Nucleus accumbens (tissue), 56 donors: ENCODE measurements at places on chromosomes 12 and 14.
A peak's percentile ranks its signal among the peaks of the same experiment; 100 is the strongest.

- no peak for DNase-seq
These were observed 395.8 kb upstream of the TBX3 start for GRCh38 chr12:115079760-115080159.

DNA sequence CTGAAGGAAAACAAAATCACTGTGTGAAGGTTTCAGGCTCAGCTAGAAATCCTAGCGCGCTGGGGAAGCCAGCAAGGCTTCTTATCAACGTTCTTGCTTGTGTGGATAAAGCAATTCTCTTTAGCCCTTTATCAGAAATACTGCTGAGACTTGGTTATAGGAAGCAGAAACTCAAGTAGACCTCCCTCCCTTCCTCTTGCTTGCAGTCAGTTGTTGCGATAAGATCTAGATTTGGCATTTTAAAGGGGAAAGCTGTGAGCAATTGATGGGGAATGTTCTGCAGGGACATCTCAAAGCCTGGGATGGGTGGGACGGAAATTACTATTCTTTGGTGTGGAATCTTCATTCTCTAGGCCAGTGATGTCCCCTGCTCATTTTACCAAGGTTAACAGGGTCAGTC lies 76.4 kb upstream of the ANO4 start:
- DNase-seq: no peak

DNA sequence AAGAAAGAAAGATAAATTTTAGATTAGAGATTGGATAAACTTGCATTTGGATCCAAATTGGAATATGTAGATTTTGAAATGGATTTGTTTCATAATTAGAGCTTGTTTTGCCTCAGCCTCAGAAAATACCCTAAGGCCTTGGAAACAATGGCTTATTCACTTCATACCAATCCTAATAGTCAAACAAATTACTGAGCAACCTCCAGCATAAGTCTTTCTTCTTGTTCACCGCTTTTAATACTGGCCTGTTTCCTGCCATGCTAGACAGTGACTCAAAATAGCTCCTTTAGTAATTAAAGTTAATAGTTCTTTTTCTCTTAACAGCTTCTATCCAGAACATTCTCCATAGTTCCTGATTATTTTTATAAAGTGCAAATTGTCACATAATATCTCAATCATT lies 110.9 kb upstream of the DNM1L start:
- DNase-seq: no peak

DNA sequence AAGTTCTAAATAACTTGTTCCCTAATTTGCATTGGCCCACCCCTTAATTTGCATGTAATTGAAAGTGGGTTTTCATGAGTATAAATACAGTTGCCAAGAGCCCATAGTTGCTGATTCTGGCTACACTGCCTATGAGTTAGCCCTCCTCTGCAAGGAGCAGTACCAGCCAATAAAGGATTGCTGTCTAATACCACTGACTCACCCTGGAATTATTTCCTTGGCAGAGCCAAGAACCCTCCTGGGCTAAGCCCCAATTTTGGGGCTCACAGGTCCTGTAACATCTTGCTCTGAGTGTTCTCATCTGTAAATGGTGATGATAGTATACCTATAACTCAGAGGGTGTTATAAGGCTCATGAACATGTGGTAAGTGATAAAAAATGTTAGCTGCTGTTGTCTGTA lies 6.8 kb downstream of the TTC8 start:
- no peak for DNase-seq

DNA sequence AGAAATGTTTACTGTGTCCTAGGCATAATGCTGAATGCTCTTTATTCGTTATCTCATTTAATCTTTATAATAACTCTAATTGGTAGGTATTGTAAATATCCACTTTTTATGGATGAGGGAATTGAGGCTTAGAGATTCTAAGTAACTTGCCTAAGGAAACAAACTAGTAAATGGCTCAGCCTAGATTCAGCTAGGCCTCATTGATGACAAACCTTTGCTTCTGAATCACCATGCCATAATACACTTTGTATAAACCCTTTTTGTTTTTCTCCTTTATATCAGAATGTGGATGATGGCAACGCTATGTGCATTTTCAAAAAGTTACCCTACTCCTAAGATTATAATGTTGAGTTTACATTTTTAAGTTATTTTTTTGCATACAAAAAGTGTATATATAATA lies 34.0 kb downstream of the MNAT1 start:
- DNase-seq: no peak

DNA sequence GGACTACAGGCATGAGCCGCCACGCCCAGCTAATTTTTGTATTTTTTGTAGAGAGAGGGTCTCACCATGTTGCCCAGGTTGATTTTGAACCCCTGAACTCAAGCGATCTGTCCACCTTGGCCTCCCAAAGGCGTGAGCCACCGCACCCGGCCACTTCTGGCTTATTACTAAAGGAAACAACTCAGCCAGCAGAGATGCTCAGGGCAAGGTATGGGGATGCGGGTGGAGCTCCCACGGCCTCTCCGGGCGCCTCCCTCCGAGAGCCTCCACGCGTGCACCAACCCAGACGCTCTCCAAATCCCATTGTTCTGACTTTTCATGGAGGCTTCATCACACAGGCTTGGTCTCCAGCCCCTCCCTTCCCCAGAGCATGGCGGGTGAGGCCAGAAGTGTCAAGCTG lies 6.1 kb upstream of the GPR132 start:
- DNase-seq: no peak

DNA sequence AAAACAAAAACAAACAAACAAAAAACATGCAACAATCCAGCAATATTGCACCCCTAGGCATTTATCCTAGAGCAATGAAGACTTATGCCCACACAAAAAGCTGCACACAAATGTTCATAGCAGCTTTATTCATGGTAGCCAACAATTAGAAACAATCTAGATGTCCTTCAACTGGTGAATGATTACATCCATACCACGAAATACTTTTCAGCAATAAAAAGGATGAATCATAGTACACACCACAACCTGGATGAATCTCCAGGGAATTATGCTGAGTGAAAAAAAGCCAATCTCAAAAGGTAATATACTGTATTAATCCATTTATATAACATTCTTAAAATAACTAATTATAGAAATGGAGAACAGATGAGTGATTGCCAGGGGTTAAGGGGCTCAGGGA lies 14.5 kb upstream of the GPR162 start:
- DNase-seq: no peak

DNA sequence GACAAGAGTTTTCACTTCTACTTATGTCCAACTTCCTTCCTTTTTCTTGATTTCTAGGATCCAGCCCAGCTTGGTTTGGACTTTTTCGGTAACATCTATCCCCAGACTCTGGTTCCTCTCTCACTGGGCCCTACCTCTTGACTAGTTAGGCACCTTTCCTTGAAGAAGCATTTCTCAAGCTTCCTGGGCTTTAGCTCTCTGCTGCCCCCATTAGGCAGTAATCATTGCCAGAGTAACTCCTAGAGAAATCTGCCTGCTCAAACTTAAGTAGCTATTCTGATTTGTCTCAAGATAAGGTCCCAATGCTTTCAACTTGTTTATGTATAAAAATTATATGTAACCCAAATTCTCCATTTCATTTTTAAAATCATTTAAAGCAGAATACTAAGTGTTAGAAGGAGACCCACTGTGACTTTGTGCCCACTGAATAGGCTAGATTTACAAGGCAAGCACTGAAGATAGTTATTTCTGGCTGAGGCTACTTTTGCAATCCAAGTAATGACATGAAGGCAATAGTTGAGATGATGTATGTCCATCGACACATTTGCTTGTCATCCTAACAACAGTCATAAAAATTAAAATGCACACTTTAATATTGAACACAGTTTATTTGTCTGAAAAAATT lies 275.0 kb upstream of the G2E3 start:
- DNase-seq: peak; percentile 7

GRCh38 chr12:124294780-124295341 lies at the start of gene RFLNA:
TSS of gene RFLNA (plus strand) at chr12:124295093. CDS start at chr12:124295430, 337 bp downstream.
- DNase-seq: no peak

DNA sequence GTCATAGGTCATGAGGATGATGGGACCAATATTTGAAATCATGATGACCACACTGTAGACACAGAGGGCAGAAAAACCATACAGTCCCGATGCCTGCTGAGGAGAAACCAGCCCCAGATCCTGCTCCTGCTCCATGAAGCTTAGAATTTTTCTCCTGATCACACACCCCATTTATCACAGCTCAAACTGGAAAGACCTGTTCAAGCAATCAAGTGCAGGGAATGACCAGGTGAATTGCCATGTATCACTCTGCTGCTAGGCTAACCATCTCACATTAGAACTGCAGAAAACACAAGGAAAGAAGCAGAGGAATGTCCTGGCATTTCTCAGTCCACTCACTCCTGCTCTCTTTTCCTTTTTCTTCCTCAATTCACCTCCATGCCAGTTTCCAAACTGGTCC lies 18.1 kb downstream of the MANSC1 start:
- no peak for DNase-seq

GRCh38 chr14:90570461-90570860 lies 173.6 kb downstream of the CALM1 start:
- no peak for DNase-seq

DNA sequence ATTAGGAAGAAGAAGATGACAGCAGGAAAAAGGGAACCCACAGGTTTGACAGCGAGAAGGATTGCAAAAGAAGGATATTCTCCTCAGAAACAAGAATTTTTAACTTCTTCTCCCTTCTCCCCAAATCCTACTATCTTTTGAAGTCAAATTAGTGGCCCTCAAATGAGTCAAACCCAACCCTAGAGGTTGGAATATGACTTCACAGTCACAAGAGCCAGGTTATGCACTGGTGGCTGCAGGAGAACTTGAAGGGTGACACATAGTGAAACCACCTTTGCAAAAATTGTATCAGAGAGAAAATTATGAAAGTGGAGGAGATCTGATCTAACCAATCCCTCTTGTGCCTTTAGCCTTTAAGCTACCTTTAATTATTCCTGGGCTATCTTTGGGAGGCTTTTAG lies 386.2 kb upstream of the CCDC196 start:
- no peak for DNase-seq

DNA sequence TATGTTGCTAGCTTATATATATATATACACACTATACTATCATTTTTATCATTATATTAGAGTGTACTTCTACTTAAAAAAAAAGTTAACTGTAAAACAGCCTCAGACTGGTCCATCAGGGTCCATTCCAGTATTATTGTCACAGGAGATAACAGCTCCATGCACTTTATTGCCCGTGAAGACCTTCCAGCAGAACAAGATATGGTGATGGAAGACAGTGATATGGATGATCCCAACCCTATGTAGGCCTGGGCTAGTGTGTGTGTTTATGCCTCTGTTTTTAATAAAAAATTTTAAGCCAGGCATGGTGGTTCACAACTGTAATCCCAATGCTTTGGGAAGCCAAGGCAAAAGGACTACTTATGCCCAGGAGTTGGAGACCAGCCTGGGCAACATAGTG lies 86.2 kb downstream of the GCH1 start:
- no peak for DNase-seq

GRCh38 chr14:74459976-74460375 lies 33.1 kb downstream of the NPC2 start:
- DNase-seq: no peak

GRCh38 chr12:129966146-129966995 lies 62.5 kb upstream of the TMEM132D start:
- no peak for DNase-seq

- DNase-seq: no peak
These were observed 143.1 kb downstream of the ZNF664 start for GRCh38 chr12:124115976-124116690.

DNA sequence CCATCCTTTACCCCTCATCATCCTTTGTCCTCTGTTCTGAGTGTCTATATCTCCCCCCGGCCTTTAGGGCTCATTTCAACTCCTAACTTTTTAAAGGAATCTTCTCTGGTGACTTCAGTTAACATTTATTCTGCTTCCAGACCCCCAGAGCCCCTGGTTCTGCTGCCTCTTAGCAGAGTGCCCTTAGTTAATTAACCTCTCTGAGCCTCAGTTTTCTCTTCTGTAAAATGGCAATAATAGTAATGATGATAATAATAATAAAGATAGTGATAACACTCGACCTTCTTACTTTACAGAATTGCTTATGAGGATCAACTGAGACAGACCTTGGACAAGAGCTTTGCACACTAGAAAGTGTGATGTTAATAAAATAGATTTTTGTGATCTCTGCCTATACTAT lies 6.4 kb upstream of the C12orf43 start:
- DNase-seq: no peak

DNA sequence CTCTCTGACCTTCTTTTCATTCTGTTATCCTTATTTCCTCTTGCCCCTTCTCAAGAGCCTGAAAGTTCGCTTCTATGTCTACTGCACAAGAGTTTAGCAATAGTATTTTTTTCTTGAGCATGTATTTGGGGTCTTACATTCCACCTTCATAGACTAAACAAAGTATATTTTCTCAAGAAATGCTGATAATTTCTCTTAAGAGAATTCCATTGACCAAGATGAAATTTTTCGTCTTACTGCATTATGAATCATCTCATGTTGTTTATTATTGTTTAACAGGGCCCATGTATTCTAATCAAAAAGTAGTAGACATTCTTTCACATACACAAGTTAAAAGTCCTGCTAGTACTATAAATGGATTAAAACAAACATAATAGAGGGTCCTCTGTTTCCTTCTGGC lies 219.3 kb downstream of the C12orf50 start:
- DNase-seq: no peak

GRCh38 chr12:121059031-121059898 lies 20.2 kb upstream of the OASL start:
- no peak for DNase-seq

DNA sequence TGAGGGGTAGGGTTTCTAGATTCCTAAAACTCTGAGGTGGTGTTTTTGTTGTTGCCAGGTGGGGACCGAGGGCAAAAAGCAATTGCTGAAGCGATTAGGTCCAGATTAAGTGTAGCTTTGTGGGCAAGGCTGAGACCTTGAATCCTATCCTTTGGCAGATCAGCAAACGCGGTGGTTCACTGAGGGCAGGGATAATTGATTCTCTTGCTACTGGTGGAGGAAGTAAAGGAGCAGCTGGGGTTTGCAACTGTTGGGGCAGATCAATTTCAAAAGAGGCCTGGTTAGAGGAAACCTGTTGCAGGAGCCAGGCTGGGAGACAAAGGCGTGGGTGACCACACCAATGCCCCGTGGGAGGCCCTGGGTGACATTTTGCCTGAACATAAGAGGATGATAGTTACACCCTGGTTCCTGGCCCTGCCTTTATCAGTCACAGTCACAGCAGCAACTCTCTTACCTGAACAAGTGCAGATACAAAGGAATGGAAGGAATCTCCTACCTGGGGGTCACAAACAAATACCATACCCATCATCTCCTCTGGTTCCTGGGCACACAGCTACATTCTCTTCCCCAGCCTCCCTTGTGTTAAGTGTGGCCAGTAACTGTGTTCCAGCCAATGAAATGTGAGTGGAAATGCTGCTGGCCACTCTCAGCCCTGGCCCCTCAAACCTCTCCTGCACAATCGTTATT lies 43.3 kb upstream of the RASSF3 start:
- DNase-seq: no peak
